ENCODE measurements at places on chromosomes 3 and 15.

DNA sequence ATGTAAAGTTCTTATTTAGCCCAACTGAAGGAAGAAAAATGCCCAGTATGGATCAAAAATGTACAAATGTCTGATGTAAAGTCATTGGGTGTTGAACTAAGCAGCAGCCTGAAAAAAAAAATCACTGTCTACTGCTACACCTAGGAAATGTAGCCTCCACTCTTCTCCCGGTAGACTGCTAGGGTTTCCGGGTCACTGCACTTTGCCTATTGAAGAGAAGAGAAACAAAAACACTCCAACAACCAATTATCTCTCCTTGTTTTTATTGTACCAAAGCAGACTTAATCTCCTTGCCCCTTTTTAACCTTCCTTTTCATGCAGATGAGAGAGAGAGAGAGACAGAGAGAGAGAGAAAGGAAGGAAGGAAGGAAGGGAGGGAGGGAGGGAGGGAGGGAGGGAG lies 140.2 kb upstream of the SETMAR start:
- DNase-seq = no peak

GRCh38 chr15:90422936-90423335 lies 34.9 kb downstream of the IQGAP1 start:
- no peak for DNase-seq

DNA sequence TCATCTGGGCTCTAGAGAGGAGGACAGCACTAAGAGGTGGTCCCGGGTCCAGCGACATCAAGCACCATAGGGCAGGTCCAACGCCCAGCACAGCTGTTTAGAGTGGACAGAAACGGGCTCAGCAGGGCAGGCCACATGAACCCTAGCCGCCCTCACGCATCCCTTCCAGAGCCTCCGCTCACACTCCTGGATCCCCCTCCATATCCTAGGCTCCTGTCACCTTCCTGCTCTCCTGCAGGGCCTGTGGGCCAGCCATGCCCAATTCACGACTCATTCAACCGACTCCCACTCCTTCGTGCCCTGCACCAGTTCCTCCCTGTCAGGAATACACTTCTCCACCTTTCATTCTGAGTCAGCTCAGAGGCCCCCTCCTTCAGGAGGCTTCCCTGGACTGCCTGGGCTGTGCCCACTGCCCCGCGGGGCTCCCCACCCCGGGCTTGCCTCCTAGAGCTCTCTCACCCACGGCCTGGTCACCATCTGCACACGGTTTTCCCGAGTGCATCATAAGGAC lies 90.2 kb downstream of the LINGO1 start:
- no peak for DNase-seq

DNA sequence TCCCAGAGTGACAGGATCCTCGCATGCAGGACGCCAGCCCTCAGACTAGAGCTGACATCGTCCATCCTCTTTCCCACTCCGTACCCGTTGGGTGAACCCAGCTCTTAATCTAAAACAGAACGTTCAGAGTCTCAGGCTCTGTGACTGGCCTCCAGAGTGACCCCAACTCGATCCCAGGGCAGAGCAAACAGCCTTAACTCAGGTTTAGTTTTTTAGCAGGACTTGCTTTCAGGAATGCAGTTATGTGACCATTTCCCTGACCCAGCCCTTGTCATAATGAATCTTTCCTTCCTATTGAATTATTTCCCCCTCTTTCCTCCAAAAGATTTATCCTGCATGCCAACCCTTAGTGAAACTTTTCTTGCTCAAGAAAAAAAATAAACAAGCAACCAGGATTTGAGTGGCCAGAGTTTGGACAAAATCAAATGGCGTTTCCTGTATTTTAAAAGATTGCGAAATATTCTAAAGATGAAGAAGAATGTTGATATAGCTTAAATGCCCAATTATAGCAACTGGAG lies 47.8 kb upstream of the RARB start:
- DNase-seq = no peak

- no peak for DNase-seq
Observed at GRCh38 chr3:71050166-71050537, 533.4 kb downstream of the FOXP1 start.

GRCh38 chr3:73653351-73653750 lies 28.6 kb upstream of the PDZRN3 start:
- no peak for DNase-seq

DNA sequence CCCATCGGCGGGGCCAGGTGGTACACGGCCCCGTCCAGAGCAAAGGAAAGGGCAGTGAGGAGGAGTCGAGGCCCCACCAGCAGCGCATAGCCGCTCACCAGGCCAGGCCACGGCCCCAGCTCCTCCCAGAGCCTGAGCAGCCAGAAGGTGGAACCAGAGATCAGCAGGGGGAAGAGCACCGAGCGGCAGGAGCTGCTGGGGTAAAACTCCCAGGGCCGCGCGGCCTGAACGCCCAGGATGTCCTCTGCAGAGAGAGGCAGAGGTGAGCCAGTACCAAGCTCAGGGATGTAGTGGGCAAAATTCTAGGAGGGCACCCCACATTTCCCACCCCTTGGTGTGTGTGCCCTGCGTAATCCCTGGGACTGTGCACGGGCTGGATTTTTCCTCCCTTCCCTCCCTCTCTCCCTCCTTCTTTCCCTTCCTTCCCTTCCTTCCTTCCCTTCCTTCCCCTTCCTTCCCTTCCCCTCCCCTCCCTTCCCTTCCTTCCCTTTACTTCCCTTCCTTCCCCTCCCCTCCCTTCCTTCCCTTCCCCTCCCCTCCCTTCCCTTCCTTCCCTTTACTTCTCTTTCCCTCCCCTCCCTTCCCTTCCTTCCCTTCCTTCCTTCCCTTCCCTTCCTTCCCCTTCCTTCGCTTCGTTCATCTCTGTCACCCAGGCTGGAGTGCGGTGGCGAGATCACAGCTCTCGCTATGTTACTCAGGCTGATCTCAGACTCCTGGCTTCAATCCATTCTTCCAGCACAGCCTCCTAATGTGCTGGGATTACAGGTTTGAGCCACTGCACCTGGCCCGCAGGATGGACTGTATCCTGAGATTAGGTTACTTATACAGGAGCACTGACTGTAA lies 6.3 kb upstream of the NCBP2 start:
- no peak for DNase-seq
